ENCODE measurements at places on chromosomes 11 and 22. TPM values are rescaled to one million over a fixed set of nuclear protein-coding genes. Genes with fewer than 3 reads are reported as not detected.

The ACR gene
- total RNA-seq, result 0.27 TPM

The WBP2NL gene
- under 0.01 TPM for total RNA-seq

The BDNF gene
- 16.0 TPM for total RNA-seq

The OR4C3 gene
- not detected for total RNA-seq

The EHF gene
- not detected for total RNA-seq

The PTPN5 gene
- not detected for total RNA-seq

The FREY1 gene
- 0.75 TPM for total RNA-seq

The C11orf65 gene
- total RNA-seq, result 0.38 TPM

The POTEH gene
- total RNA-seq, result not detected

The CFAP300 gene
- 0.47 TPM for total RNA-seq

The SAA4 gene
- not detected for total RNA-seq

The MMP7 gene
- 0.18 TPM for total RNA-seq
